ENCODE measurements at places on chromosomes 13 and 19.
A peak's percentile ranks its signal among the peaks of the same experiment; 100 is the strongest.

GRCh38 chr19:17245535-17245984 lies at the start of gene NR2F6:
NR2F6 (minus strand) TSS chr19:17245919; CDS start chr19:17245220, 699 bp downstream.
- no peak for DNase-seq

DNA sequence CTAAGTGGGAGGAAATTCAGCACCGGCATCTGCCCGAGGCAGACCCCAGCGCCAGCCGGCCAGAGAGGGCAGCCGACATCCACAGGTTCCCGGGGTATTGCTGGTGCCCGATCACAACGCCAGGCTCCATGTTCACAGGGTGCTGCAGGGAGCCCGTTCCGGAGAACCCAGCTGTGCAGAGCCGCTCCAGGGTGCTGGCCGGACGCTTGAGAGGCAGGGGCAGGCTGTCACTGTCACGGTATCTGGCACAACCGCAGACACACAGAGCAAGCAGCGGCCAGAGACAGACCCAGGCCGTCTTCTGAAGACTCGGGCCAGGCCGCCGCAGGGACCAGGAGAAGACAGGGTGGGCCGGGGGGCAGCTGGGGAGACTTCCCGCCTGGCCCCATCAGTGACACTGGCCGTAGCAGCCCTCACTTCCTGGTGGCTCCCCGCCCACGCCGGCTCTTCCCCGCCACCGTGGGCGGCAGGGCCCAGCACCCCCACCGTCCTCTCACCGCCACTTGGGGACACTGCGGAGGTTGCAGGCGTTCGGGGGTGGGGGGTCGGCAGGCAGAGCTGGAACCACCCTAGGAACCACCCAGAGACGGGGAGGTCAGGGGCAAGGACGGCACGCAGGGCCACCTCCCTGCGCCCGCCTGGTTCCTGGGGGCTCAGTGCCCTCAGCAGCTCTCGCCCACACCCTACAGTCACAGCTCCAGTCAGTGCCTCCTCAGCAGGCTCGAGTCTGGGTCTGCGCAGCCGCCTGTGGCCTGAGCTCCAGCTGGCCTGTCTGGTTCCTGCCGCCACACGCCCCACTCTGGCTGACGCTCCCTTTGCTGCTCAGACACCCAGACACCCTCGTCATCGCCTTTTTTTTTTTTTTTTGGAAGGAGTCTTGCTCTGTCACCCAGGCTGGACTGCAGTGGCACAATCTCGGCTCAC lies 3.8 kb downstream of the RNF126 start:
- DNase-seq, result peak; percentile 38

DNA sequence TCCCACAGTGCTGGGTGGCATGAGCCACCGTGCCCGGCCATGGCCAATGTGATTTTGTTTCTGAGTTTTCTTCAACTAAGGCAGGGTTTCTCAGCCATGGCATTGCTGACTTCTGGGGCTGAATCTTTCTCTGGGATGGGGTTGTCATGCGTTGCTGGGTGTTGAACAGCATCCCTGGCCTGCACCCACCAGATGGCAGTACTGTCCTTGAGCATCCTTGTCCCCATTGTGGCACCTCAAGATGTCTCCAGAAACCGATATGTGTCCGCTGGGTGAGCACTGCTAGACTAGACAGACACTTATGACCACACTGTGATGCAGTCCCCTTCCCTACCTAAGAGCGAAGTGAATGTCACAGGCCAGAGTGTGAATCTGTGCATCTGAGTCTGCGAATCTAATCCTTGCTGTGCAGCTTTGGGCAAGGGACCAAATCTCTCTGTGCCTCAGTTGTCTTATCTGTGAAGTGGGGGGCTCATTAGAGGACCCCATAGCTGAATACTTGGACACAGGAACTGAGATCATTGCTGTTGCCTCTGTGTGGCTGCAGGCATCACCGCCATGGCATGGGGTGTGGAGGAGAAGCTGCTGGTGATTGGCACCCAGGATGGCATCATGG lies 50.3 kb upstream of the SIN3B start:
- peak; percentile 64 for DNase-seq

DNA sequence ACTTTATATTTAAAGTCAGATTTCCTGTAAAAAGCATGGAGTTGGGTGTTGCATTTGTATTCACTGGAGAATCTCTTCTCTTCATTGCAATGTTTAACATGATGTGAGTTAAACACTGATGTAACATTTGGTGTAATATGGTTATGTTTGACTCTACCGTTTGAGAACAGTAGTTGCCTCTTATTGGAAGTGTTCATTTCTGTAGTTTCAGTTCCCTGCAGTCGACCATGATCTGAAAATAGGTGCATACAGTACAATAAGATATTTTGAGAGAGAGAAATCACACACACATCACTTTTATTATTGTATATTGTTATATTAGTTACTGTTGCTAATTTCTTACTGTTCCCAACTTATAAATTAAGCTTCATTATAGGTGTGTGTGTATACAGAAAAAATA lies 105.2 kb upstream of the SPACA7 start:
- DNase-seq, result no peak

- DNase-seq, result no peak
Measured at GRCh38 chr13:23739596-23739995, 149.6 kb downstream of the MIPEP start.

DNA sequence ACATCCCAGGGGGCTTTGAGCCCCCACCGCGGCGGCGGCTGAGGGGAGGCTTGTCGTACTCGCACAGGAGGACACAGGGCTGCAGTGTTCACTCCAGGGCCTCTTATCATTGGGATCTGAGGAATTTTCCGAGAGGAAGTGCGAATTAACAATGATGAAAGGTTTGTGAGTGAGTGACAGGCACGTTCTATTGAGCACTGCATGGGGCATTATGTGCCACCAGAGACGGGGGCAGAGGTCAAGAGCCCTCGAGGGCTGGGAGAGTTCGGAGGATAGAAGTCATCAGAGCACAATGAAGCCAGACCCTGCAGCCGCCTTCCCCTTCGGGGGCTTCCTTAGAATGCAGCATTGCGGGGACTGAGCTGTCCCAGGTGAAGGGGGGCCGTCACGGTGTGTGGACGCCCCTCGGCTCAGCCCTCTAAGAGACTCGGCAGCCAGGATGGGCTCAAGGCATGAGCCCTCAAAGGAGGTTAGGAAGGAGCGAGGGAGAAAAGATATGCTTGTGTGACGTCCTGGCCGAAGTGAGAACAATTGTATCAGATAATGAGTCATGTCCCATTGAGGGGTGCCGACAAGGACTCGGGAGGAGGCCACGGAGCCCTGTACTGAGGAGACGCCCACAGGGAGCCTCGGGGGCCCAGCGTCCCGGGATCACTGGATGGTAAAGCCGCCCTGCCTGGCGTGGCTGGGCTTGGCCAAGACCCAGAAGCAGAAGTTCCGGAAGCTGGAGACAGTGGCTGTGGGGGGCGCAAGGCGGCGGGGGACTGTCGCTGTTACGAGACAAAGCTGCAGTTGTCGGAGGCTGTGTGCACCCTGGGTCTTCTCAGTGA lies 53.9 kb downstream of the MCF2L start:
- no peak for DNase-seq

GRCh38 chr19:8722032-8722431 lies 598 bp downstream of the OR2Z1 start:
- DNase-seq, result no peak

- no peak for DNase-seq
Measured at GRCh38 chr19:40315812-40316470, 30.8 kb upstream of the AKT2 start.

DNA sequence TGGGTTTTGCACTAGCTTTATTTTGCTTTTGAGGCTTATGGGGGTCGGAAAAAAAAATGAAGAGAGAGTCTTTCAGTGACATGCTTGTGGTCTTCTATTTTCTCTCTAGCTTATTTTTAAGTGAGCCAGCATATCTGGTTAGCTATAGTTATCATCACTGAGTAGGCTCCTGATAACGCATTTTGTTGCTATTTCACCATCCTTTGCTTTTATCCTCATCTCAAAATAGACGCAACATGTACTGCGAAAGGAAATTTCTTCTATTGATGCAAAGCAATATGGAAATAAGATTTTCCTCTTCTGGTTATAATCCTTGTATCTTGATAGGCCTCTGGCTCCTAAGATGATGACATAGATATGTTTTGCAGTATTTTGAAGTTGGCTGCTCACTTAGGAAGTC lies 273.8 kb downstream of the OXGR1 start:
- DNase-seq, result no peak

DNA sequence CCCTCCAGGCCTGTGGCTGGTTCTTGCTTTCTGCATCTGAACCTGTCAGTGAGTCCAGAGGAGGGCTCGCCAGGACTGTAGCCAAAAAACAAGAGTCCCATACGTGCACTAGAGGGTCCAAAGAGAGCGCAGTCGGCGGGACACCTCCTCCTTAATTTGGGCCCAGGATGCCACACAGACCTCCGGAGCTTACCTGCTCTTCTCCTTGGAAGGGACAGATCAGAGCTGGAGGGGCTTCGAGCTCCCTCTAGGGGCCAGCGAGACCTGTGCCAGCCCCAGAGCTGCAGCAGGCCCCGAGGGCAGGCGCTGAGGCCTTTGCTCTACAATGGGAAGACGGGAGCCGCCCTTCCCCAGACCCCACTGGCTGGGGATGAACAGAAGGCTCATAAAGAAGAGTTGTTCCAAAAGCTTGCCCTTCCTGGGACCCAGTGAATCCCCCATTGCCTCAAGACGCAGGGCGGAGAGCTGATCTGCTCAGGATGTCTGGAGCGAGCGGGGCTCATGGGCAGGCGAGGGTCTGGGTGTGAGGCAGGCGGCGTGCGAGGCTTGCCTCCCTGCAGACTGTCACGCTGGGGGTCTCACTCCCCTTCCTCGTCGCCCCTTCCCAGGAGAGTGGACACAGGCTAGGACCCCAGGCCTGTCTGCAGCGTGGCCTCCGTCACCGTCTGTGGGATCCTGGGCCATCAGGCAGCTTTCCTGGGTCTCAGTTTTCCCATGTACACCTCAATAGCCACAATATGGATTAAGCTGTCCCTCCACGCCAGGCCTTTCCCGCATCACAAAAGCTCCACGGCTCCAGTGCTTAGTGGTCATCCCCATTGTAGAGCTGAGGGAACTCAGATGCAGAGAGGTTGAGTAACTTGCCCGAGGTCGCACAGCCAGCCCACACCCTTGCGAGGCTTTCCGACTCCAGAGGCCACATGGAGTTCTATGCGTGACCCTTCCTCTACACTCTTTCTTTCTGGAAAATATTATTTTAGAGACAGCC lies 46.9 kb upstream of the VSTM2B start:
- DNase-seq, result peak; percentile 40

- no peak for DNase-seq
Measured at GRCh38 chr13:94063848-94064247, 415.6 kb downstream of the DCT start.

GRCh38 chr13:105587786-105588185 lies 947.7 kb downstream of the EFNB2 start:
- no peak for DNase-seq

- DNase-seq, result peak; percentile 61
Measured at GRCh38 chr13:102846261-102847015, 606 bp downstream of the ERCC5 start.

DNA sequence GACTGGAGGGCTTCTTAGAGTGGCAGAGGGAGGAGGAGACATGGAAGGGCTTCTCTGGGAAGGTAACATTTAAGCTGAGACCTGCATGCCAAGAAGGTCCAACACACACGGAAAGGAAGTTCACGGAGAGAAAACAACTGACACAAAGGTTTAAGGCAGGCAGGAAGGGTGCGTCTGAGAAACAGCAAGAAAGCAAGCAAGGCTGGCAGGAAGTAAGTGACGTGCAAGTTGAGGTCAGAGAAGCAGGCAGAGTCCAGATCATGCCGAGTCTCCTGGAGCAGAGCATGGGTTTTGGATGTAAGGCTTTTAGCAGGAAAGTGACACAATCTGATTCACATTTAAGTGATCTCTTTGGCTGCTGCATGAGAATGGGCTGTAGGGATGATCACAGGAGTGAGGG lies 60.5 kb downstream of the ATP7B start:
- DNase-seq, result peak; percentile 24

- no peak for DNase-seq
Measured at GRCh38 chr13:20624213-20624612, 57.3 kb downstream of the IFT88 start.

GRCh38 chr13:44040818-44041100 lies 161.1 kb downstream of the LACC1 start:
- no peak for DNase-seq

GRCh38 chr19:56086671-56087430 lies 34.2 kb downstream of the ZNF787 start:
- no peak for DNase-seq

- DNase-seq, result no peak
Measured at GRCh38 chr13:39916330-39916729, 260.9 kb downstream of the COG6 start.

- DNase-seq, result no peak
Measured at GRCh38 chr13:27621116-27621365, 651 bp upstream of the POLR1D start.

Data from stimulated activated CD4-positive, alpha-beta T cell treated with anti-CD3 and anti-CD28 coated beads, Interleukin-15, amount 100 ng/mL, for 24 hours (primary cell).